Left ventricle myocardium inferior (tissue), 1 donor: ENCODE measurements at places on chromosomes 2 and 18.

GRCh38 chr18:57881818-57882413, 78.8 kb upstream of the ATP8B1 start:
- no peak overlapping the region for H3K4me3 ChIP-seq
- no peaks in the 10 kb centered on the region for H3K36me3 ChIP-seq
- DNase-seq = peak; percentile 37
- H3K27ac ChIP-seq = no peak overlapping the region
- no peaks in the 10 kb centered on the region for H3K4me1 ChIP-seq

GRCh38 chr2:102004581-102004980, 12.8 kb downstream of the IL1R2 start:
- H3K36me3 ChIP-seq = no peaks in the 10 kb centered on the region
- H3K4me3 ChIP-seq = no peak overlapping the region
- H3K27me3 ChIP-seq = peaks cover 20% of the 10 kb centered on the region

- peaks cover 100% of the 10 kb centered on the region for H3K27me3 ChIP-seq
- H3K27ac ChIP-seq = no peak overlapping the region
- peaks cover 34% of the 10 kb centered on the region for H3K4me1 ChIP-seq
- H3K36me3 ChIP-seq = no peaks in the 10 kb centered on the region
- DNase-seq = no peak
Measured at GRCh38 chr18:57429167-57430078, 5.8 kb upstream of the ONECUT2 start.

- H3K36me3 ChIP-seq = no peaks in the 10 kb centered on the region
- H3K4me3 ChIP-seq = no peak overlapping the region
- no peaks in the 10 kb centered on the region for H3K27me3 ChIP-seq
- peak overlapping the region; percentile 52 for H3K27ac ChIP-seq
- peaks cover 13% of the 10 kb centered on the region for H3K4me1 ChIP-seq
Measured at GRCh38 chr18:7523772-7524171, 43.3 kb upstream of the PTPRM start.

DNA sequence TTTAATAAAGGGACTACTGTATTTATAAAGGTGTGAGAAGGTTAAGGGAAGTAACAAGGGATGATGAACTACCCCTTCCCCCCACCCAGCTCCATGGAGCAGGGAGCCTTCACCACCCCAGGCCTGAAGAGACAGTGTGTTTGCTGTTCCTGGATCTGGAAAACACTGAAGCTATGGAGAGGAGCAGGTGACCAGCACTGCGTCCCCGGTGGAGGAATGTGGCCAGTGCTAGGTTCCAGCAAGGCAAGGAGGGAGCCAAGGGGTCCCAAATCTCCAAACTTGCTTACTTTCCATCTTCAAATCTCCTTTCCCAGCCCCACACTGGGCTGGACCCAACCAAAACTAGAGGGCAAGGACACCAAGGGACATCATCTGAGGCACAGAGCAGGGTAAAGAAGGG, 128.7 kb upstream of the CD302 start:
- DNase-seq = no peak
- H3K4me3 ChIP-seq = no peak overlapping the region
- H3K36me3 ChIP-seq = no peaks in the 10 kb centered on the region
- no peak overlapping the region for H3K27ac ChIP-seq

GRCh38 chr2:203909261-203909967, 27.1 kb upstream of the ICOS start:
- H3K4me1 ChIP-seq = peaks cover 15% of the 10 kb centered on the region
- H3K27me3 ChIP-seq = no peaks in the 10 kb centered on the region
- H3K36me3 ChIP-seq = no peaks in the 10 kb centered on the region
- H3K27ac ChIP-seq = peak overlapping the region; percentile 52

GRCh38 chr2:234476766-234477165, 20.1 kb downstream of the ARL4C start:
- no peaks in the 10 kb centered on the region for H3K4me1 ChIP-seq
- no peak for DNase-seq
- no peaks in the 10 kb centered on the region for H3K27me3 ChIP-seq
- no peaks in the 10 kb centered on the region for H3K36me3 ChIP-seq

DNA sequence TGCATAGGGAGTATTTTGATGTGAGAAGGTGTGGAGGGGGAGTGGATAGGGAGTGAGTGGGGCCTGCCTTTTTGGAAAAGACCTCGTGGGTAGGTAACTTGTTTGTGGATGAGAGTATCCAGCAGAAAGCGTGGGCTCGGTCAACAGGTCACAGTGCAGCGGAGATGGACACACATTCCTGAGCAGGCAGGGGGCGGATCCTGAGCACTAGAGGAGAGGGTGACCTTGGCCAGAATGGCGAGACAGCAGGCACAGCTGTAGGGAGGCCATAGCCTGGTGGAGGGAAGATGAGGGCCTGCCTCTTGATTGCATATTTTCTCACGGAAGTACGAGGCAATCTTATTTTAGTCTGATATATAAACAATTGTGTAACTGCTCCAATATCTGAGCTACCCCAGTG, 3.6 kb upstream of the MC2R start:
- DNase-seq = no peak
- H3K4me1 ChIP-seq = peaks cover 13% of the 10 kb centered on the region
- no peak overlapping the region for H3K4me3 ChIP-seq
- H3K36me3 ChIP-seq = no peaks in the 10 kb centered on the region
- no peak overlapping the region for H3K27ac ChIP-seq

GRCh38 chr2:158953454-158953853, 15.0 kb upstream of the TANC1 start:
- DNase-seq = no peak
- no peaks in the 10 kb centered on the region for H3K36me3 ChIP-seq
- peak overlapping the region; percentile 71 for H3K27ac ChIP-seq
- no peak overlapping the region for H3K4me3 ChIP-seq

DNA sequence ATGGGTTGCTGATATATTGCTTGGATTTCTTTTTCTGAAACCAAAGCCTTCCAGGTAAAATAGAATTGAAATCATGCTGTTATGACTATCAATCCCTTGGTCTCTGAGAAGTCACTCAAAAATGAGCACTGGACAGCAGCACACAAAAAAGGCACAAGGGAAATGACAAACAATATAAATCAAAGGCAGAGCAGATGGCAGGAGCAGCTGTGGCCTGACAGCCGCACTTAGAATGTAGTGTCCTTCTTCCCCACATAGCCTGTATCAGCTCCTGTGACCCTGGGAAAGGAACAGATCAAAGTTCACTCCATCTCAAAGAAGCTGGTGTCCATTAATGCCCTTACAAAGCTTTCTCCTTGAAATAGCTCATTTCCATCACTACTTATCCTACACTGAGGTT, 326.7 kb downstream of the SUCLG1 start:
- no peaks in the 10 kb centered on the region for H3K27me3 ChIP-seq
- no peak overlapping the region for H3K4me3 ChIP-seq
- DNase-seq = no peak
- H3K27ac ChIP-seq = no peak overlapping the region
- no peaks in the 10 kb centered on the region for H3K4me1 ChIP-seq
- H3K36me3 ChIP-seq = no peaks in the 10 kb centered on the region

- peak; percentile 32 for DNase-seq
- no peak overlapping the region for H3K27ac ChIP-seq
- no peaks in the 10 kb centered on the region for H3K4me1 ChIP-seq
- H3K4me3 ChIP-seq = no peak overlapping the region
Measured at GRCh38 chr2:69985688-69986087, 24.3 kb upstream of the ASPRV1 start.

- peak; percentile 89 for DNase-seq
- H3K27me3 ChIP-seq = no peaks in the 10 kb centered on the region
- peak overlapping the region; percentile 98 for H3K4me3 ChIP-seq
- H3K4me1 ChIP-seq = peaks cover 62% of the 10 kb centered on the region
- peaks cover 11% of the 10 kb centered on the region for H3K36me3 ChIP-seq
Measured at GRCh38 chr18:3245853-3246634, 1.6 kb upstream of the MYL12A start.

DNA sequence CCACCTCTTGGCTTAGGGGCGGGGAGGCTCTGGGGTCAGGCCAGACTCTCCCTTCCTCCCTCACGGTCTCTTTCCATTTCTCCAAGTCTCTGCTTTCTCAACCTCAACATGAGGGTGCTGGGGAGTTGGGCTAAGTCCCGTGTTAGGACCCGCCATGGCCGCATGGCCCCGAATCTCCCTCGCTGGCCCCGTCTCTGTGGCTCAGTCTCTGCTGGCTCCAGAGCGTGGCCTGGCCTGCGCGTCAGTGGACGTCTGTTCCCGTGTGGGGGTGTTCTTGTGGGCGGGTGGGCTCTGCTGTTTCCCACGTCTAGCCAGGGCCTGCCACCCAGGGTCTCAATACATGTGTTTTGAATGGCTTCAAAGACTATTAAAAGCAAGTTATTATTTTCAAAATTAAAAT, 12.4 kb downstream of the ALLC start:
- peaks cover 7% of the 10 kb centered on the region for H3K4me1 ChIP-seq
- H3K27me3 ChIP-seq = peaks cover 13% of the 10 kb centered on the region
- no peaks in the 10 kb centered on the region for H3K36me3 ChIP-seq
- H3K4me3 ChIP-seq = no peak overlapping the region
- no peak for DNase-seq
- H3K27ac ChIP-seq = no peak overlapping the region

- H3K27me3 ChIP-seq = no peaks in the 10 kb centered on the region
- no peak for DNase-seq
- no peak overlapping the region for H3K27ac ChIP-seq
- no peak overlapping the region for H3K4me3 ChIP-seq
- no peaks in the 10 kb centered on the region for H3K4me1 ChIP-seq
Measured at GRCh38 chr2:157611726-157612125, 16.9 kb downstream of the ACVR1C start.

DNA sequence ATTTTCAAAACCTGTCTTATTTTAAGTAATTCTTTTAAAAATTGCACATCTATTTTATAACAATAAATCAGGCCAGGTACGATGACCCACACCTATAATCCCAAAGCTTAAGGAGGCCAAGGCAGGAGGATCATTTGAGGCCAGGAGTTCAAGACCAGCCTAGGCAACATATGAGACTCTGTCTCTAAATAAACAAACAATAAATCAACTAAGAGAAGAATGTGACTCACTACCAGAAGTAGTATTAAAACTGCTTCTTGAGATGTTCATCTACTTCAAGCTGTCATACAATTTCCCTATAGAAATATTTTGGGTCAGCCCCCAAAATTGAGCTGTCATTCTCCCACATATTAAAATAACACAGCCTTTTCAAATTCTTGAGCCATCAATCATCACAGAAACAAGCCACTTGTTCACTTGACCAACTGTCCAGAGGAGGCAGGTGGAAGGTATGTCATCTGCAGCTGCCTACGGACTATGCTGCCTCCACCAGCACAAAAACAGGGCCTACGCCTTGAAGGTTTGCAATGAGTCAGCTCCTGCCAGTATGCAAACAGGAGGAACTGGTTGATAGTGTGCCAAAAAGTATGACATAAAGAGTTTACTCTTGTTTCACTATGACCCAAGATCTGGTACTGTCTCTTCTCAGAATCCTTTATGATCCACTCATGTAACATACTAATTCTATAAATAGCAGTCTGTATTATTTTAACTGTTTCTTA, 33.6 kb downstream of the KIDINS220 start:
- no peaks in the 10 kb centered on the region for H3K27me3 ChIP-seq
- DNase-seq = no peak
- H3K4me1 ChIP-seq = peaks cover 70% of the 10 kb centered on the region
- H3K27ac ChIP-seq = peak overlapping the region; percentile 84
- no peak overlapping the region for H3K4me3 ChIP-seq

DNA sequence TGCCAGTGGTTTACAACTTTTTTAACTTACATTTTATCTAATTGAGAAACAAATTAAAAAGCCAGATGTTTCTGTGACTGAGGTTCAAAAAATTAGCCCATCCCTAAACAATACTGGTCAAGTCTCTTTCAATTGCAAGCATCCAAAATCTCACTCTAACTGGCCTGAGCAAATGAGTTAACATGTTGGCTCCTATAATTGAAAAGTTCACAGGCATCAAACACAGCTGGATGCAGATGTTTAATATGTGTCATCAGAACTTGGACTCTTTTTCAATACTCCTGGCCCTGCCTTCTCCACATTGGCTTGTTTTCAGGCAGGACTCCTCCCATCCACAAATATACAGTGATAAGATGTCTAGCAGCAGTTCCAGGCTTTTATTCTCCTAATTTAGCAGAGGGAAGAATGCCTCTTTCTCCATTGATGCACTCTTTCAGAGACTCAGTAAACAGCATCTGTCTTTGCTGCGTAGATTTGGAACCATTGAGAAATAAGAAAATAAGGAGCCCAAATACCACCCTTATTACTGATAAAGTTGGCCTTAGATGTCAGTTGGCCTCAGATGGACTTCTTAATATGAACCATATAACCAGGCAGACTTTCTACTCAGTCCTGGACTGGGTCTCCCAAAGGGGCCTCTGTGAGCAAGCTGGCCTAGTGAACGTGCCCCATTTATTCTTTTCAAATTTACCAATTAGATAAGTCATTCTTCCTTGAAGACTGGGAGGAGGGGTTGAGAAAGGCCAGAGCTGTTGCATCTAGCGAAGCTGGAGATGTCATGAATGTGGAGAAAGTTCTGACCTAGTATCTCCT, 30.4 kb upstream of the FN1 start:
- H3K36me3 ChIP-seq = no peaks in the 10 kb centered on the region
- peaks cover 9% of the 10 kb centered on the region for H3K4me1 ChIP-seq
- no peak for DNase-seq
- H3K27ac ChIP-seq = peak overlapping the region; percentile 47
- no peaks in the 10 kb centered on the region for H3K27me3 ChIP-seq

GRCh38 chr2:176976736-176977685, 235.6 kb upstream of the HNRNPA3 start:
- no peaks in the 10 kb centered on the region for H3K36me3 ChIP-seq
- peaks cover 54% of the 10 kb centered on the region for H3K27me3 ChIP-seq
- DNase-seq = no peak
- H3K4me1 ChIP-seq = no peaks in the 10 kb centered on the region

GRCh38 chr18:41681138-41681880, 273.7 kb upstream of the PIK3C3 start:
- DNase-seq = no peak
- H3K27me3 ChIP-seq = no peaks in the 10 kb centered on the region
- no peaks in the 10 kb centered on the region for H3K36me3 ChIP-seq
- H3K4me3 ChIP-seq = no peak overlapping the region
- H3K27ac ChIP-seq = no peak overlapping the region
- H3K4me1 ChIP-seq = no peaks in the 10 kb centered on the region

- DNase-seq = no peak
- no peaks in the 10 kb centered on the region for H3K27me3 ChIP-seq
- H3K27ac ChIP-seq = no peak overlapping the region
- no peaks in the 10 kb centered on the region for H3K36me3 ChIP-seq
Measured at GRCh38 chr2:120261387-120262006, 8.8 kb downstream of the RALB start.

GRCh38 chr2:31226266-31226665, 7.7 kb upstream of the EHD3 start:
- no peak overlapping the region for H3K27ac ChIP-seq
- H3K4me3 ChIP-seq = no peak overlapping the region
- H3K36me3 ChIP-seq = no peaks in the 10 kb centered on the region
